Mesothelial cell of epicardium (in vitro differentiated cells): ENCODE measurements at places on chromosomes 1 and 21.

DNA sequence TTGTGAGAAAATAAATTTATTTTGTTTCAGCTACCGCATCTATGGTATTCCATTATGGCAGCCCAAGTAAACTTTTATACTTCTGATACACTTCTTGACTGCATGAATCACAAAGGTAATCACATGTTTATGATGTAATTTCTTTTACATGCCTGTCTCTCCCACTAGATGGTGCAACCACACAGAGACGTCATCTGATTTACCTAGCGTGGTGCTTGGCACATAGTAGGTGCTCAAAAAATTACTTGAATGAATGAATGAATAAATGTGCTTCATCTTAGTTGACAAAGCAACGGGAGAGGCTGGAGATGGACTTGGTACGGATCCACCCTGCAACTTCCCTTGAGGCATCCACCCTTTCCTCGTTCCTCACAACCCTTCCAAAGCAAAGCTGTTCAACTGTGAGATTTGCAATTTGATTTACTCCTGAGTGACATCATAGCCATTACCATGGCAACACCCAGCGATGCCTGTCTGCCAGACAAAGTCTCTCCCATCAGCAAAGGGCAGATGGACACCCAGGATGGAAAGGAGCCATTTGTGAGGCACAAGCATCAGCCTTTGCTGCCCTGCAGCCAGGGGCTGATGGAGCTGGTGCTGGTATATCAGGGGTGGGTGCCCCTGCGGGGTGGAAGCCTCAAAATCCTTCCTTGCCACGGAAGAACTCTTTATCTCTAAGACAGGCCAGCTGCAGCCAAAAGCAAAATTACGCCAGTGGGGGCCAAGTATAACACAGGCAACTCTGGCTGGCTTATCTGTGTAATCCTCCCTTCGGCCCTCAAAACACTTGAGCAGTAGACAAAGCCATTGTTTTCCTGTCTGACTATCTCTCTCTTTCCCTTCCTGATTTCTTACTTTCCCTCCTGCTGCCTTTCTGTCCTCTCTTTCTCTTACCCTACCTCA lies 18.9 kb upstream of the VWA5B1 start:
- no peak for DNase-seq

DNA sequence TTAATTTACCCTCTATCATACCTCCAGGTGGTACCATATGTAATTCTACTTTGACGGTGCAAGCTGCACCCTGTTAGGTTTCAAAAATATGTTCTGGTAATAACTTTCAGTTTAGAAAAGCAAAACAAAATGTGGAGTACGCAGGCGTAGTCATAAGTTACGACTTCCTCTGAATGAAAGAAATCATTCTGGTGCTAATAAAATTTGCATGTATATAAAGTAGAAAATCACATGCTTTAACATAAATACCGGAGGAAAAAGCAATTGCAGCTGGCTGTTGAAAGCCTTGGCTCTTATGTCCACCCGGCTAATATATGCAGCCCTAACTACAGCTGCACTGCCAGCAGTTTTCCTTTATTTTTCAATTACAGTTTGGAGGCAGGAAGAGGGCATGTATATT lies 65.2 kb upstream of the TMPRSS15 start:
- DNase-seq = no peak

GRCh38 chr1:178344513-178345091 lies 152.2 kb downstream of the CLEC20A start:
- DNase-seq = no peak

- DNase-seq = no peak
Observed at GRCh38 chr1:203554071-203554470, 60.1 kb downstream of the OPTC start.

GRCh38 chr1:36217670-36218069 lies 6.6 kb upstream of the THRAP3 start:
- DNase-seq = no peak

DNA sequence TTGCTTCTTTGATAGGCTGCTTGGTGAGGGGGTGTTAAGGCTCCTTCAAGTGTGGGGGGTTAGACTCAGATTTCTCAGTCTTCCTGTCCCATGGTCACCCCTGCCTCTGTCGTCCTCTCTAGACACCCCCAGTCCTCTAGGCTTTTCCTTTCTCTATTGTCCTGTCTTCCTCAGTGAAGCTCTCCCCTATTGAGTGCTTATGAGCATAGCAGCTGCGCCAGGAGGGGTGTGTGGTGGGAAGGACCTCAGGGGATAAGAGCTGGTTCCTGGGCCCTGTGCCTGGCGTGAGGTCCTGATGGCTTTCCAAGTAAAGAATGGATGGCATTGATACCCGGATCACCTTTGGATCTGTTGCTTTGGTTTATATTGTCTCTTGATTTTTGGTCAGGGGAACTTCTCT lies 69.1 kb downstream of the DIP2A start:
- no peak for DNase-seq

DNA sequence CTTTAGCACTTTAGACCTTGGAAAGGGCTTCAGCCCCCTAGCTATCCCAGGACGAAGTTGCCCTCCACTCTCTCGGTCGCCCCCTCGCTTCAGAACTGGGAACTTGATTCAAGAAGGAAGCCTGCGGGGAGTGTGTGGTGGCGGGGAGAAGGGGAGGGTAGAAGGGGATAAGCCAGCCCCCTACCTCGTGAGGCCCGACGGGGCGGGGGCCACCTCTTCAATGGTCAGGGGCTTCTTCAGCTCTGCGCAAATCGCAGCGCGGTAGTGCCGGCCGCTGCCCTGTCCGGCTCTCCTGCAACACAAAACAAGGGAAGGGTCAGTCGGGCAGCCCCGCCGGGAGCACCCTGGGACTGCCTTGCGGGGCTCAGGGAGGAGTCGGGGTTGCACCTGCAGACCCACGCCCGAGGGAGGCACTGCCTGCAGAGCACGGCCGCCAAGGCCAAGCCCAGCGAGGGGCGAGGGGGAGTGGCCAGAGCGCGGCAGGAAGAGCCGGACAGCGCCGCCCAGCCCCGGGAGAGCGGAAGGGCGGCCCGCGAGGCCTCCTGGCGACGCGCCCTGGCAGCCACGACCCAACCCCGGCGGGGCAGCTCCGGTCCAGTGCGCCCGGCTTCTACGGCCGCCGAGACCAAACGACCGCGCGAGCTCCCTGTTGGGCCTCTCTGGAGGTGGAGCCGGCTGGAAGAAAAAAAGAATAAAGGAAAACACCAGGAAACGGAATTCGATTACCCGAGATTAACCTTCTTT lies 56.2 kb upstream of the RASAL2 start:
- DNase-seq = peak; percentile 42

- no peak for DNase-seq
Observed at GRCh38 chr1:29050166-29050565, 73.5 kb downstream of the TMEM200B start.

DNA sequence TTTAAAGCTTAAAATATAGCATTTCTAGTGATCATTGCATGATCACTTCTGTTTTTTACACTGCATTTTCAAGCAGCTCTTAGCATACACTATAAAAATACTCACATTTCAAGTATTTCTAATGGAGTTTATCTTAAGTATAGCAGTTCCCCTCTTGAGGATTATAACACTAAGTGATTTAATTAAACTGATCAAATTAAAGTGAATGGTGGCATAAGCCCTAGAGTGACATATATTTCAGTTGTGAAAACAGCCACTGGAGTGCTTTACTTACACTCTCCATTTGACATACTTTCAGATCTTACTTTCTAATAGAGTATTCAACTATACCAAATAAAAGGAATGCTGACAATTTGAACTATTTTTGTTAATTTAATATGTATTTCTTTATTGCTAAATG lies 623.3 kb upstream of the TMPRSS15 start:
- no peak for DNase-seq

DNA sequence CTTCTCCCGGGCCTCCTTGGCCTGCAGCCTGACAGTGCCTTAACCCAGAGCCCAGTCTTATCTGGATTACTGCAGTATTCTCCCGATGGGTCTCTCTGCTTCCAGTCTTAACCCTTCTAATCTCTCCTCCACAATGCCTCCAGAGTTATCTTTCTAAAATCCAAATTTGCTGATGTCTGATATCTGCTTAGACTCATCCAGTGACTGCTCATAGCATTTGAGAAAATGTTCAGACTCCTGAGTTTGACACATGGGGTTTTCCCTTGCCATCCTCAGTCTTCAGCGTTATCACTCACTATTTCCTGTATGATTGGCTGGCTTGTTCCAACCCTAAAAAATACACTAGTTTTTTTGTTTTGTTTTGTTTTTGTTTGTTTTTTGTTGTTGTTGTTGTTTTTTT lies 102.0 kb downstream of the FMN2 start:
- DNase-seq = no peak

- no peak for DNase-seq
Observed at GRCh38 chr21:17613242-17613676, 558 bp upstream of the BTG3 start.

DNA sequence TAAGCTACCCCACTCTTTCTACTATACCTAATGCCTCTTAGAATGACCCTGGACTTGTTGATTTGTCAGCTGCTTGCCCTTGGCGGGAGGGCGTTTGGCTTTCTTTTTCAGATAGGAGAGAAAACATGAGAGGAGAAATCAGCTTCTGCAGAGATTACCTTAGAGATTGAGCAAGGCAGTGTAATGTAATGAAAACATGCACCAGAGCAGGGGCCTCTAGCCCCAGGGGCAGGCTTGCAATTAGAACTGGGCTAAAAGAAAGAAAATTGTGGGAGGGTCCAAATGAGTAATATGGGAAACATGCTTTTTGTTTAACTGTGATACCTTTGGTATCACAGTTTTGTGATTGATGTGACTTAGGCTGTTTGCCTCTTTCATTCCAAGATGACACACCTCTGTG lies 89.7 kb downstream of the PBX1 start:
- DNase-seq = no peak

DNA sequence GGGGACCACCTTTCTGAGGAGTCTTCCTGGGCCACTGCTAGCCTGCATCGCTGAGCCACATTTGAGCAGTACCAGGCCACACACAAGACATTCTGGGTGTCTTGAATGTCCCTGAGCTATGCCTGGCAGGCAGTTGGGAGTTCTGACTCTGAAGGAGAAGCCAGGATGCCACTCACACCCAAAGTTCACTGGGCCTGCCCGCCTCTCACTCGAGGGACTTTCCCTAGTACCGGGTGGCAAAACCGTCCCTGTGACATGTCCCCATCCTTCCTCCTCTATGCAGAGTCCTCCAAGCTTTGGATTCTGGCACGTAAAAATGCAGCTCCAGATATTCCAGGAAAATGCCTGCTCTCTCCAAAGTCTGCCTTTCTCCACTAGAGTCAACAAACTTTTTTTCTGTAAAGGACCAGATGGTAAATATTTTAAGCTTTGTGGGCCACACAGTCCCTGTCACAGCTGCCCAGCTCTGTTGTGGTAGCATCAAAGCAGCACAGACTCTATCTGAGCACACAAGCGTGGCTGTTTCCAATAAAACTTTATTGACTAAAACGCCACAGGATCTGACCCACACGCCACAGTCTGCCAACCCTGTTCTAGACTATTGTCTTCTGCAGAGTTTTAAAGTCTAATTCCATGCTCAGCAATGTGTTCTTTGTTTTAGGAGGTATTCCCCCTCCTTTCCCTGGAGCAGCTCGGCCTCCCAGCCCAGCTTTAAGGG lies 19.2 kb upstream of the GUCA2B start:
- no peak for DNase-seq

- DNase-seq = no peak
Observed at GRCh38 chr1:206666954-206667665, 17.6 kb upstream of the MAPKAPK2 start.

GRCh38 chr1:219917851-219918466 lies 10.4 kb downstream of the SLC30A10 start:
- no peak for DNase-seq

DNA sequence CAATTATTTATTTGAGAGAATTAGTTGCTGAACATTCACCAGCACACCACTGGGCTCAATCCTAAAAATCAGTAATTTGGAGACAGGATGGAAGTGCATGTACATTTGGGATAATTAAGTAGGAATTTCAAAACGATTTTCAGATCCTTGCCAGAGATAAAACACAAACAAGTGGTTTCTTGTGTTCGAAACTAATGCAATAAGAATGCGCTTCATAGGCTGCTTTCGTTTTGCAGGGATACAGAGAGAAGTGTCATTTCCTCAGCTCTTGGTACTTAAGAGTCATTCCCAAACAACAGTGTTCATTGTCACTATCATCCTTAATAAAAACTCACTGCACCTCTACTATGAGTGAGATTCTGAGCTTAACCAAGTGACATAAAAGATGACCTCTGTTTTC lies 20.6 kb upstream of the USP24 start:
- DNase-seq = no peak

DNA sequence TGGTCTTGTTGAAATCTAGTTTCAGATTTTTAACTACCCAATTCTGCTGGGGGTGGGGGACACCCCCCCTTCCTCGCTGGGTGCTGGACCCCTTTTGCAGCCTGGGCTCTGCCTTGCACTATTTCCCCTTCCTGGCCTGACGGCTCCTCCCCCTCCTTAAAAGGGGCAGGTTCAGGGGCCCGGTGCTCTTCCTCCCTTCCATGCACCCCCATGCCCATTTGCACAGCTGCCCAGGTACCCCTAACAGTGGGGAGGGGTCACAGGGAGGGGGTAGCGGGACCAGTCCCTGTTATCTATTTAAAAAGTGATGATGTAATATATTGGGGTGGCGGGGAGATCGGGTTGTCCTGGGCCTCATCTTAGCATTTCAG lies 15.3 kb downstream of the ZBTB7B start:
- no peak for DNase-seq

- DNase-seq = no peak
Observed at GRCh38 chr1:17764591-17764990, 9.5 kb downstream of the ACTL8 start.

DNA sequence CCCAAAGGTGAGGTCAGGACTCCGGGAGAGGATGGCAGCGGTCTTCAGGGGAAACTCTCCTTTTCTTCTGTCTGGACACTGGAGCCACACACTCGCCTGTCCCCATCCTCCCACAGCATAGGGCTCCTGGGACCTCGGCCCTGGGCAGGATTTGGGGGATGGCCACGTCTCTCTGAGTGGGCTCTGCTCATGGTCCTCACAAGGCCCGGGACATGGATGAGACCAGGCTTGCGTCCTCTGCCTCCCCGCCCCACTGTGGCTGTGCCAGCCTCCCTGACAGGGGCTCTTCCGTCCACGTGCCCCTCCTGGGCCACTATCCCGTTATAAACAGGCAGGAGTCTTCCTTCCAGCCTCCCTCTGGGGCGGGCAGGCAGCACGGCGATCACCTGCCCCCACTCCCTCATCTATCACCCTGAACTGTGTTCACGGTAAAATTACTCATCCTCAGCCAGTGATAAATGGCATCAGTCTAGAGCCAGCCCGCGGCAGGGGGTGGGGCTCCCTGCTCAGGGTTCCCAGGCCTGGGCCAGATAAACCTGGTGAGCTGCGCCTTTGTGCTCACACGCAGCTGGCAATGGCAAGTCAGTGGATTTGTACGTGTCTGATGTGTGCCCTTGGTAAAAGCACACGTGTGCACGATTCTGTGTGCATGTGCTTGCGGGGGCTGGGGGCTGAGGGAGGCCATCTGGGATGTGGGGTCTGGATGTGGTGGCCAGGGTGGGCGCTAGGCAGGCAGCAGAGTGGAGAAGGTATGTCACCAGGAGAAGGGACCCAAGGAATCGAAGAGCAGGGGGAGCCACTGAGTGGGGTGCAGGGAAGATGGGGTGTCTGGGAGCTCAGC lies 12.6 kb upstream of the SAMD11 start:
- DNase-seq = peak; percentile 48

DNA sequence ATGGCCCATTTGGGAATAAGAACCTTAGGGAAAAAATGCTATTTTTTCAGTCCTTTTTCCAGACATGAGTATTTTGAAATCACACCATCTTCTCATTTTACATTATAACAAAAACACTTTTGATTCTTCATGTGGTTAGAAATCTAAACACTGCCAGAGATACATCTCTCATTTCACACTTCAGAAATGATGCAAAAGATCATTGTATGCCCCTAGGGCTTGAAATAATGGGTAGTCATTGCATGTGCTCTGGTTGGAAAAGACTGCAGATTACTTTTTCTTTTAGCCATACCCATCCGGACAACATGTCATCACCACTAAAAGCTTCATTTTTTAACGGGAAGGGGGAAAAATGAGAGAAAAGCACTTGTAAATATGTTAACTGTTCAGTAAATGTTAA lies 1152.2 kb upstream of the ADGRL4 start:
- no peak for DNase-seq
